ENCODE measurements at places on chromosomes 16 and 17.
A peak's percentile ranks its signal among the peaks of the same experiment; 100 is the strongest.

GRCh38 chr16:50469121-50469743 lies 79.0 kb upstream of the NKD1 start:
- no peak for DNase-seq

DNA sequence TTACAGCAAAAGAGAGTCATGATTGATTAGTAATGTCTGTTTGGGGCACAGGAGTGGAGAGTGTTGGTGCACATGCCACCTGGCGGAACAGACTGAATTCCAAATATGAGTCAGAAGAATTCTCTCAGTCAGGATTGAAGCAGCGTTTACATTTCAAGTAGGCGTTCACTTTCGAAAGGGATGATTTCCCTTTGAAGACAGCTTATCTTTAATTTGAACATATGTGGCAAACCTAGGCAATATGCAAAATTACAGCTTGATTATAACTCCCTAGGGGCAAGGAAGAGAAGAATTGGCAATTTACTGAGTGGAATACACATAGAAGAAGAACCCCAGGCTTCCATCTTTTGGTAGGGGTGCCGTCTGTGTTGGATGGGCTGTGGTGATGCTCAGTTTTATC lies 235.8 kb downstream of the HAPSTR1 start:
- no peak for DNase-seq

DNA sequence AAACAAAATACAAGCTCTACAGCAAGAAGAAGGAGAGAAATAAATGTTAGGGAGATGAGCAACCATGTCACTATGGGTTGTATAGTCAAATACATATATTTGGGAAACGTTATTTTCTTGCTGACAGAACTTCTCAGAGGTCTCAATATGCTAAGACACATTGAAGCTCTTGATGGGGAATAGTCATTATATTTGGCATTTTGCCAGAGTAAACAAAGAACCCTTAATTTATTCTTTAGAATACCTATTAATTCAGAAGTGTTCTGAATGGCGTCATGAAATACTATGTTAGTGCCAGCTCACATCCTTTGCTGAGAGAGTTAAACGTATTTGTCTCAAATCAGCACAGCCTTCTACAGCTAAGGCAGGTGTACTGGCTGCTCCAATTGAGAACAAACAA lies 458.9 kb downstream of the CDH13 start:
- DNase-seq: no peak

- no peak for DNase-seq
These were observed 265.6 kb downstream of the CDH13 start for GRCh38 chr16:82892324-82892723.

- DNase-seq: no peak
These were observed 26.6 kb upstream of the GINS2 start for GRCh38 chr16:85715169-85716021.

DNA sequence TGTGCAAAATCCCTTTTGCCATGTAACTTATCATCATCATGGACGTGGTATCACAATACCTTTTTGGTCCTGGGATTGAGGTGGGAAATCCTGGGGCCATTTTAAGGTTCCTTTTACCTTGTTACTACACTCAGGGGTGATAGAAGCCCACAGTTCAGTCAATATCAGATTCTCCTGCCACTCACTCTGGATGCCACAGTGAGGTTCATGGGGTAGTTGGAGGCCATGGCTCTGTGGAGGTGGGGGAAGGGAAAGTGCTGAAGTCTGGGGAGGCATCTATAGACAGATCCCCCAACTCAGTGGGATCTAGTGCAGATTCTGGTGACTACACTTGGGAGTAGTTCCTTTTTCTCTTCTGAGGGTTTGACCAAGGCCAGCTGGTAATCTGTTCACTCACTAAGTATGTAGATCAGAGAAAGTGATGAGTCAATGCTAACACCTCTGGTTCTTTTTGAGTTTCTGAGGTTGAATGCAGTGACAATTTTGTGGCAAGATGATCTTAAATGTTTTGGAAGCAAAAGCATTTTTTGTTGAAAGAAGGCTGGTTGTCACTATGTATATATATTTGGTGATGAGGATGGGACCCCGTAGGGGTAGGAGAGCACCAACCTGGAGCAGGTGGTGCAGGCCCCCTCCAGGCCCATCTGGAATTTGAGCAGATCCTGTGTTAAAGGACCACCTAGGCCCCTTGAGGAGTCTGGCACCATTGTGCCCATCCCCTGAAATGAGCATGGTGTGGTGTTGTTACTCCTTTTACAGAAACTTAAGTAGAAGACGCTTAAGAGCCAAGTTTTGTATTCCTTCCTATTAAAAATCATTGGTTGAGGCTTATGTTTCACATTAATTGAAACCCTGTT lies 18.8 kb upstream of the IRF8 start:
- DNase-seq: no peak

DNA sequence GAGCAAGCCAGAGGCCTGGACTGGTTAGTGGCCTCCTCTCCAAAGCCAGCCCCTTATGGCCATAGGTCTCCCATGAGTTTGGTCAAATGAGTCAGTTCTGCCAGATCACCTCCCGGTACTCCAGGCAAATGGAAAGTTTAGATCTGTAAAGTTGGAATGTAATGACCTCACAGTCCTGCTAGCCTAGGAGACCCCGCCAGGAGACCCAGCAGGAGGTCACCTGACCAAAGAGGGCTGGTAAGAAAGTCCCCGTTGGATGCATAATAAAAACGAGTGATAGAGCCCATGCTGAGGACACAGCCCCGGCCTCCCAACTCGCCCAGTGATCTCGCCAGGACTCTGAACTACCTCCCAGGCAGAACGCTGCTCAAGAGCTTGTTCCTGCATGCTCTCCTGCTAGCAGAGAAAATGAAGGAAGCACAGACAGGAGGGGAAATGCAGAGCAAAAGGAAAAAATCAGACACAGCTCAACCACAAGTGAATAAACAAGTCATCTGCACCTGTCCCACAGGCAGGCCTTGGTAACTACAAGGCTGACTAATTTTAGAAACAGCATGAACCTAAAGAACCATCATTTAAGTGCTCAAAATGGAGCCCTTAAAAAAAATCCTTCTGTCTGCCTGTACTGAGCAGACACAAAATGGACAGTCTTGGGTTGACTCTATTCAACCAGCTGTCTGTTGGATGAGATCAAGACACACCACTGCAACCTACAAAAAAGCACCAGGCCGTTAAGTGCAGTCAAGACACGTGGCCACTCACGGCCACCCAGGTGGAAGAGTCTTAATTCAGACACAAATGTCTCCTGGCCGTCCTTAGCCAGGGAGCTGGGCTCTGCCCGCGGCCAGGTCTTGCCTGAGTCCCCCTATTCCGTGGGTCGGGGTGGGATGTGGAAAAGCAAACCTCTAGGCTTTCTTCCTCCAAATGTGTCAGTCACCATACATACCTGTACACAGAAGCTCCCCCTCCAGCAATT lies 9.2 kb downstream of the CDIP1 start:
- peak; percentile 28 for DNase-seq

- no peak for DNase-seq
These were observed 61.4 kb downstream of the CREBBP start for GRCh38 chr16:3819175-3819527.

- DNase-seq: no peak
These were observed 145.9 kb upstream of the CIBAR2 start for GRCh38 chr16:85258166-85258565.

DNA sequence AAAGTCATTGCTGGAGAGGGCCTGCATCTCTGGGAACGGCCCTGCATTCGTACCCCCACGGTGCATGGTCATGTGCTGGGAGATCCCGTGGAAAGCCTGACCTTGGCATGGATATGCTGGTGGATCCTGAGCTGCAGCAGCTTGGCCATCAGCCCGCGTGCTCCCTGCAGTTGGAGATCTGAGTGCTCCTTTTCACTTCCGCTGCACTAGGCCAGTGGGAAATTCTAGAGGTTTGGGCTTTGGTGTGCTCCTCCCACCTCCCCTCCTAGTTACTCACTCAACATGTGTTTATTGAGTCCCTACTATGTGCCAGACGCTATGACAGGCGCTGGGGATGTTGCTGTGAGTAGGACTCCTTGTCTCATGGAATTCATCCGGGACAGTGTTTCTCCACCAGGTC lies 91.1 kb downstream of the RGS9 start:
- DNase-seq: no peak

GRCh38 chr17:80033840-80034239 lies 1.8 kb downstream of the TBC1D16 start:
- DNase-seq: no peak

DNA sequence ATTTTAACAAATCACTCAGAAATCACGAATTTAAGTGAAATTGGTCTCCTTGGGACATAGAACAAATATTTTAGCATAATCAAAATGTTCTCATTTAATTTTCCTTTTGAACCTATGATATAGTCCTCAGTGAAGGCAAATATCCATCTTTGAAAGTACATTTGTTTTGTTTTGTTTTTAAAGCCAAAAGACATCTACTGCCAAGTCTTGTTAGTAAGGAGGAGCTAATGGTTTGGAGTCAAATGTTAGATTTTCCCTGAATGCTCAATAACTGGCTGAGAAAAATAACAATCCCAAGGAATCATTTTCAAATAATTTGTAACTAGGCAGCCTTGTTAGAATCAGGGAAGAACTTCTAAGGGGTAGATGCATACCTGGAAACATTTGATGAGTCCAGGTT lies 302.9 kb upstream of the MAF start:
- no peak for DNase-seq

DNA sequence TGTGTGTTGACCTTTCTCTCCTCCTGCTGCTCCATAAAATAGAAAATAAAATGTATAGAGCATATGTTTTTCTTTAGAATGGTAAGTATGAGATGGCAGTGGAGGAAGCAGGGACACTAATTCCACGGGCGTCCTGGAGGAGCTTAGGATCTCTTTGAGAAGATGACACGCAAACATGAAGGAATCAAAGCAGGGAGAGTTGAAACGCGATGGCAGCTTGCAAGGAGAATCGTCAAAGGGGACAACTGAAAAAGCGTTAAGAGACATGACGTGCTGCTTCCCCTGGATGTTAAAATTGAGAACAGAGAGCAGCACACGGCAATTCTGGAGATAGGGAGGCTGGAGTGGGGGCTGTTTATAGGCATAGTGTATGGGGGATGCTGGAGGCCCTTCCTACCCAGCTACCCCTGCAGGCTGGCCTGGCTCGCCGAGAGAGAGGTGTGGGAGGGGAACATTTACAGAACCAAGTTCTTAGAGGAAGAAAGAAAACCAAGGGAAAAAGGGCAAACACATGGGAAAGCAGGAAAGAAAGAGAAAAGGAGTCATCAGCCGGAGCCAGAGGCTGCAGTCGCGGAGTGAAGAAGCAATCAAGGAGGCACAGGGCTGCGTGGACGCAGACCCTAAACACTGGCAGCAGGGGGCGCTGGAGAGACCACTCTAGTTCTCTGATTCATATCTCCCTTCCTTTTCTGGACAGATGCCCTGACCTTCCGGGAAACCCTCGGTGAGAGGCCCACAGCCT lies 55.8 kb downstream of the MYH13 start:
- DNase-seq: peak; percentile 11

GRCh38 chr16:2939968-2940367 lies 24.1 kb upstream of the KREMEN2 start:
- DNase-seq: no peak

DNA sequence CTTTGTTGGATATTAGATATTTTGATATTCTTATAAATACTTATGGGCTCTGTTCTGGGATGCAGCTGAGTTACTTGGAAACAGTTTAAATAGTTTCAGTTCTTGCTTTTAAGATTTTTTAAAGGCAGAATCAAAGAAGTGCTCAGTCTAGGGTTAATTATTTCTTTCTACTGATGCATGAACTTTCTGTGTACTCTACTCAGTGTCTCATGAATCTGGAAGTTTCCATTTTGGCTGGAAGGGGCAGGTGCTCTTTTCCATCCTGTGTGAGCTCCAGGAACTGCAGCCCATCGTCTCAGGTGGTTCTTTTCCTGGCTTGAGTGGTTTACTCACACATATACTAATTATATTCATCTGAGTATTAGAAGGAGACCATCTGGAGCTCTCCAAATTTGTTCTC lies 61.1 kb upstream of the CPHXL start:
- DNase-seq: no peak

DNA sequence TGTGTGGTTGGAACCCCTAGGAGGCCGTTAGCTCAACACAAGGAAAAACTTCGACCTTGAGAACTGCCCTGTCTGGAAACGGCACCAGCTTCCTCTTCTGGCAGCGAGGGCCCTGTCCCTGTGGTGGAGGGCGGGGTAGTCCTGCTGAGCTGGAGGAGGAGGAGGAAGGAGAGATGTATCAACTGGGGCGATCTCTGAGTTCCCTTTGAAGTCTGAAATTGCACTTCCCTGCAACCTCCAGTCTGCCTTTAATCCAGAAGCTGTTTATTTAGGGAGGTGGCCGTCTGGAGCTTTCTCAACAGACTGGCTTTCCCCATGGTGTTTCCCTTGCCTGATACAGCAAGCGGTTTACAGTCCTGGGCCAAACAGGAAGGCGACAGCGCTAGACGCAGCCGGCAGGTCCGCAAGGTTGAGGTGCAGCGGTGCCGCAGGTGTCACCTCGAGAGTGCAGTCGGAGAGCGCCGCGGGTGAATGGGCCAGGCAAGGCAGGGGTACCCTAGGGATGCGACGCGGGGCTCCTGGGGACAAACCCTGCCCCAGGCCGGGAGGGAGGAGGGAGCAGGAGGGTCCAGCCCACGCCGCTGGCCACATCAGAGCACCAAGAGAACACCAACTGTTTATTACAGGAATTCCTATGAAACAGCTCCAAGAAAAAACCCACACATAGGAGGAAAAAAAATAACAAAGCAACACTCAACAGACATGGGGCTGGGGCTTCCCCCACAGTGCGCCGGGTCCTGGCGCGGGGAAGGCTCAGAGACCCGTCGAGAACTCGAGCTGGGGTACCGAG lies 11.4 kb upstream of the MRPS23 start:
- peak; percentile 29 for DNase-seq

DNA sequence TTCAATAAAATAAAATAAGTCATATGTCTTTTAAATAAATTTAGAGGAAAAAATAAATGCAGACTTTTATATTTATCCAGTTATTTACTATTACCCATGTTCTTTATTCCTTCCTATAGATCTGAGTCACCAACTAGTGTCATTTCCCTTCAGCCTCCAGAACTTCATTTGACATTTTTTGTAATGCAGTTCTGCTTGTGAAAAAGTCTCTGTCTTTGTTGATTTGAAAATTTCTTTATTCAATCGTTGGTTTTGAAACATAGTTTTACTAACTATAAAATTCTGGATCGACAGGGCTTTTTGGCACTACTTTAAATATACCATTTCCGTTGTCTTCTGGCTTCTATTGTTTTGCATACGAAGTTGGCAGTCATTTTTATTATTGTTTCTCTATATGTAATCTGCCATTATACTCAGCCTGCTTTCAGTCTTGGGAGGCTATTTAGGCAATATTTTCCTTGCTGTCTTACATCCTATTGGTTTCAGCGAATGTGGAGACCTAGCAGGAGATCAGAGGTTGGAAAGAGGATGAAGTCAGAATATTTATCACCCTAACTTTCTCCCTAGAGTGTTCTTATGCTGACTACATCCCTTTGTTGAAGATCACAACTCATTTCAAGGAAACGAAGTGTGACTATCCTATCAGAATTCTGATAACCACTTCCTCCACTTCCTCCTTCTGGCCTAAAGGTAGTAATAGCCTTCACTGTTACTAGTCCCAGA lies 42.0 kb upstream of the SLC6A2 start:
- DNase-seq: no peak

Data from CD4-positive, alpha-beta T cell treated with Interleukin-6 at 100 ng/mL for 8 hours (primary cell).